NCI-H2107 (cell line): ENCODE measurements at places on chromosomes 11 and 22.

GRCh38 chr11:7422544-7423331, 62.6 kb upstream of the OLFML1 start:
- DNase-seq, result no peak

DNA sequence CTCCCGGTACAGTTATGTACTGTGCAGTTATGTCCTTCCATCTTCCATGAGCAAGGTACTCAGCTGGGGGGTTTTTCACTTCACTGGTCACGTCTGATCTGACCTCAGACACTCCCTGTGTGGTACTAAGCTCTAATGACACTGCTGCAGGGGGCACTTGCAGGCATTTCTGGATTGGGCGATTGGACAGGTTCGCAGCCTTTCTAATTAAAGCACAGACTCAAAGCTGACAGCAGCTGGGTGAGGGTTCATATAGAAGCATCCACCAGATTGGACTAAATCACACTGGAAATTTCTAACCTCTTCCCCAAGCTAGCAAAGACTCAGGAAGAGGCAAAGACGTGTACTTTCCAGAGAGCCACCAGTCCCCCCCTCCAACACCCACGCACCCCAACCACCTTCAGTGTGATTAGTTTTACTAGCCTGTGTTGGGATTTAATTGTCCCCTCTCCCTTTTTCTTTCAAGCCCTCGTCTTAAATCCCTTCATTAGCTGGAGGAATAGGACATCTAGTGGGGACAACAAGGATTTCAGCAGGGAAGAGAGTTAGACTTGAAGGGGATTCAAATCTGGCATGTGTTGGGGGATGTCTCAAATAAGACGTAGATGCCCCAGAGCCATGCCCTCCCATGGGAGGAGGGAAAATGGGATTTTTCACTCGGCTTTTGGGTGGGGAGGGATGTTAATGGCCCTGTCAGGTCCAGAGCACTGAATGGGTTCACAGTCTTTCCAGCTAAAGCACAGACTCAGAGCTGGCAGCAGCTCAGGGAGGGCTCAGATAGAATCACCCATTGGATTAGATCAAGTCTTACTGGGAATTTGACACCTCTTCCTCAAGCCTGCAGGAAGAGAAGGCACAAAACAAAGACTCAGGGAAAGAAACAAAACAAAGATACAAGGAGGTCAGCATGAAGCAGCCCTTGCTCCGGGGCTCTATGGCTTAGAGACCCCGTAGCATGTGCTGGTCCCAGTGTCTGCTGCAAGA, 10.9 kb downstream of the INS start:
- DNase-seq, result no peak

DNA sequence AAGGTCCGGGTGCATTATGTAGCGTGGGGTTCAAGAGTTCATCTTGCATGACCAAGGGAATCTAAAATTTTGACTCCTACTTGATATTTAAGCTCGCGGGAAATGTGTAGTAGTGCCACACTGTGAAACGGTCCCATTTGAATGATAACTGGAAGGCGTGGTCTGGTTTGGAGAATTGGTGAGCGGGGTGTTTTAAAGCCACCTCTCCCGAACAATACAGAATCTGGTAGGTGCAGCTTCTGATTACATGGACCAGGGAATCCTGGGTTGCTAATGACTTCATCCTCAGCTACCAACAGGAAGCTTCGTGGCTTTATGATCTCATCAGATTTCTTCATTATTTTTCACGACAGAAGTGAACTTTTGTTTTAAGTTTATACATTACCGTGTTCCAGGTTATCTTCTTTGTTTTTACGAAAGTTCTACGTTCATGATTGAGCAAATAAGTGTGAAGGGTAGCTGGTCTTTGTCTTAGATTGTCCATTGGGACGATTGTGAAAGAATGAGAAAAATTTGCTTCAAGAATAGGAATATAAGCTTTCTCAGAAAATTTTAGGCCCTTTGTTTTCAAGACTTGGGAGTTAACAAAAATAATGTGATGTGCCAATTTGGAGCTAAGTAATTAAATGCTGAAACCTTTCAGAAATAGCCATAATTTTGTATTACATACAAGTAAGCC, 1.7 kb downstream of the QSER1 start:
- peak; percentile 55 for DNase-seq

GRCh38 chr11:68857037-68857586, 15.4 kb upstream of the CPT1A start:
- no peak for DNase-seq

- DNase-seq, result no peak
These were observed 117.3 kb upstream of the GRK3 start for GRCh38 chr22:25447067-25447685.

GRCh38 chr11:120180551-120181232, 30.1 kb upstream of the OAF start:
- no peak for DNase-seq

GRCh38 chr11:19968860-19969259, 191.4 kb downstream of the DBX1 start:
- DNase-seq, result no peak

- no peak for DNase-seq
These were observed 8.1 kb downstream of the SSTR3 start for GRCh38 chr22:37204045-37204655.

GRCh38 chr22:32862936-32863661, 61.6 kb downstream of the TIMP3 start:
- no peak for DNase-seq

DNA sequence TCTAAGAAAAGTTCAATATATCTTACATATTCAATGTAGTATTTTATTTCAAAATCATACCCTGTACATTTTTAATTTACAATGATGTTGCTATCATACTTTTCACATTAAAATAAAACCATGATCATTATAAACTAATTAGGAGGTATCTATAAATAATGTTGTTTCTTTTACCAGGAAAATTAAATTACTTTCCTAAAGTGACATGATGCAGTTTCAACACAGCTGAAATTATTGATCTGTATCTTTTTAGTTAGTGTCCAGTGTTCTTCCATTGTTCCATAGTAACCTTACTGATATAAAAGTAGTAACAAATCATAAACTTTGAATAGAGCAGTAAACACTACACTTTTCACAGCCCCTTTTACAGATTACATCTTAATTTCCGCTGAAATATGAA, 29.7 kb downstream of the GRIA4 start:
- DNase-seq, result no peak
